ENCODE measurements at places on chromosomes 5 and 9.

GRCh38 chr9:124696101-124696500, 75.0 kb downstream of the NR6A1 start:
- no peak for DNase-seq

GRCh38 chr5:95735406-95735805, 4.3 kb downstream of the RHOBTB3 start:
- DNase-seq, result no peak

DNA sequence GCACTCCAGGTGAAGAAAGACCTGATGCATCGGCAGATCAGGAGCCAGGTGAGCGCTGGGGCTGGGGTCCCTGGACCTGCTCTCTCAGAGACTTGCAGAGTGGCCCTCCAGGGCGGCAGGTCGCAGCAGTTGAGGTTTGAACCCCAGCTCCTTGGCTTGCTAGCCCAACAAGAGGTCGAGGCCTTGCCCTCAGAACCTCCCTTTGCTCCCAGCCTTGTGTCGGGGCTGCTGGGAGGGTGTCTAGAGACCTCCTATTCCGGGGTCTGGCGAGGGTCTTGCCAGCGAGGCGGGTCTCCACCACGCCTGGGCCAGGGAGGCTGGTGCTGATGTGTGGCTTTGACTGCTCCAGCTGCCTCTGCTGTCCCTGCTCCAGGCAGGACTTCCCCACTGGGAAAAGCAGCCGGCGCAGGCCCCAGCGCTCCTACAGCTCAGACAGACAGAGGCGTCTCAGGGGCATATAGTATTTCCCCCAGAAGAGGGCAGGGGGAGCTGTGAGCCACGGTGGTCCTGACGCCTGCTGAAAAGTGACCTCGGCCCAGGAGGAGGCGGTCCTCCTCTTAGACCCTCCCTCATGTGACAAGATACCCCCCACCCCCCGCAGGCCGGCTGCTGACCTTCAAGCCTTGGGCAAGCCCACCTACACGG, 38.3 kb downstream of the LRSAM1 start:
- DNase-seq, result no peak

- DNase-seq, result no peak
Measured at GRCh38 chr5:154287136-154287535, 96.6 kb downstream of the GALNT10 start.

DNA sequence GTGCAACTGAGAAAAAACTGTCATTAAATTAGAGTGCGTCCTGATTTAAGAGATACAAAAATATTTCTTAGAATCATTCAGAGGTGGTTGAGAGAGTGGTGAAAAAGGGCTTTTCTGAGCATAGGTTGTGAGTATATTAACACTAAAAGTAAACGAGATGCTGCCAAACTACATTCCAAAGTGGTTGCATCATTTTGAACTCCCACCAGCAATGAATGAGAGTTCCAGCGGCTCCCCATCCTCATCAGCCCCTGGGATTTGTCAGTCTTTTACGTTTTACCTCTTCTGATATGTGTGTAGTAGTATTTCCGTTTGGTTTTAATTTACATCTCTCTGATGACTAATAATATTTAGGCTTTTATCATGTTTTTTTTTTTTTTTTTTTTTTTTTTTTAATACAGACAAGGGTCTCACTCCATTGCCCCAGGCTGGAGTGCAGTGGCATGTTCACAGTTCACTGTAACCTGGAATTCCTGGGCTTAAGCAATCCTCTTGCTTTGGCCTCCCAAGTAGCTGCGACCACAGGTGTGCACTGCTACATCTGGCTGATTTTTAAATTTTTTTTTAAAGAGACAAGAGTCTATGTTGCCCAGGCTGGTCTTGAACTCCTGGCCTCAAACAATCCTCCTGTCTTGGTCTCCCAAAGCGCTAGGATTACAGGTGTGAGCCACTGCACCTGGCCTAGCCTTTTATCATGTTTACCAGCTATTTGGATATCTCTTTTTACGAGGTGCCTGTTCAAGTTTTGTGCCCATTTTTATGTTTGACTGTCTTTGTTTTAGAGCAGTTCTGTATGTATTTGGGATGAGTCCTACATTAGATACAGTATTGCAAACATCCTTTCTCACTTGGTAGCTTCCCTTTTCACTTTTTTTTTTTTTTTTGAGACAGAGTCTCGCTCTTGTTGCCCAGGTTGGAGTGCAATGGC, 17.0 kb downstream of the PRRT1B start:
- no peak for DNase-seq

DNA sequence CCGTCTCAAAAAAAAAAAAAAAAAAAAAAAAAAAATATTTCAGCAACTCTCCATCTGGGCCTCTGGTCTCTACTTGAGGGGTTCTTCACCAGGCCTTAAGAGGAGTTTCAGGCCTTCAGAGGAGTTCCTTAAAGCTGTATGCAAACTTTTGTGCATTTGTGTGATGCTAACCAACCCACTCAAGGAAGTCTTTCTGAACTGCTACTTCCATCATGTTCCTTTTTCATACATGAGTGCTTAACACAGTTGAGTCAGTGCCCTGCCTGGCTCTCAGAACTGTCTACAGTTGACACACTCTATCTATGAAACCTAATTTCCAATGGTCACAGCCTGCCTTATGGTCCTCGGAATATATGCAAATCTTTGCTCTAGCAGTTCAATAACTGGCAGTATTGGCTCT, 146.5 kb downstream of the MEF2C start:
- no peak for DNase-seq

DNA sequence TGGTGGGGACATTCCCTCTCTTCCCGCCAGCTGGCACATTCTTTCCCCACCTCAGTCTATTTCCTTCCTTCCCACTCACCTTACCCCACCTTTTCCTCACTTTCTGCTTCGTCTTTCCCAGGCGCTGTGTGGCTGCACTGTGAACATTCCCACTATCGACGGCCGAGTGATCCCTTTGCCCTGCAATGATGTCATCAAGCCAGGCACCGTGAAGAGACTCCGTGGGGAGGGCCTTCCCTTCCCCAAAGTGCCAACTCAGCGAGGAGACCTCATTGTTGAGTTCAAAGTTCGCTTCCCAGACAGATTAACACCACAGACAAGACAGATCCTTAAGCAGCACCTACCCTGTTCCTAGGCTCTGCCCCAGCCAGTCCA, 7.3 kb downstream of the DNAJB5 start:
- no peak for DNase-seq

- DNase-seq, result no peak
Measured at GRCh38 chr9:122579874-122580273, 3.3 kb downstream of the OR1L8 start.

DNA sequence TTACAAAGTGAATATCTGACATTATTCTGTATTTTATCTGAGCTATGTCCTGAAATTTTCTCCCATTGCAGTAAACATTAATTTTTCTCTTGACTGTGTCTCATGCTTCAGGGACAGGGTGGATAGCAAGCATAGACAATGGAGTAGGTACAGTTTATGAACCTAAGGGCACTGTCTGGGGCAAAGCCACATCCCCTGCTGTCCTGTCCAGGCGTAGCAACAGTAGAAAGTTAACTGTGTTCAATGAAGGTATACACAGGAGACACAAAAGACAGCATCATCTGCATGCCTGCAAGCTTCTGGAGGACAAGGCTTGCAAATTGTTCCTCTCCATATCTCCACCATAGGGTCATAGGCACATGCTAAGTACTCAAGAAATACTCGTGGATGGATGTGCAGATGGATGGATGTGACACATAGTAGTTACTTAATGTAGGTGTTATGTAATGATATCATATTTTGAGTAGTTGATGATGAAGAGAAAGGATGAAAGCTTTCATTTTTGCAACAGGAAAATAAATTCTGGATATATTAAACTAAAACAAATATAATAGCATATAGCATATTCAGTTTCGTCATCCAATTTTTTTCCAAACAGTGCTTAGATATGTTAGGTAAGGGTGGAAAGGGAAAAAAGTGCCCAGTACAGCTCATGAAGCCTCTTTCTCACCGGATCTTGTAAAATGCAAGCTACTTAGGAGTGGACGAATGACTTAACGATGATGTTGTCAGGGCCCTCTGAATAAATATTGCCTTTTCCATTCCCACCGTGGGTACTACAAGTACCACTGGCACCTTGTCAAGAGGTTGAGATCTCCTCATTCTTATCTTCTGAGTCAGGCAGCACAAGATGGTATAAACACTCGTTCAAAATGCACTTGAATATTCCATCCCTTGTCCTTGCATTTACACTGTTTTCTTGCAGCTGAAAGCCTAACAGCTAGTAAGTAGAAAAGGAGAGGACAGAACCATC, 19.9 kb upstream of the ZSWIM6 start:
- no peak for DNase-seq

- DNase-seq, result no peak
Measured at GRCh38 chr5:107254214-107254901, 416.4 kb downstream of the EFNA5 start.

- DNase-seq, result no peak
Measured at GRCh38 chr9:14706530-14707140, 13.4 kb upstream of the ZDHHC21 start.

DNA sequence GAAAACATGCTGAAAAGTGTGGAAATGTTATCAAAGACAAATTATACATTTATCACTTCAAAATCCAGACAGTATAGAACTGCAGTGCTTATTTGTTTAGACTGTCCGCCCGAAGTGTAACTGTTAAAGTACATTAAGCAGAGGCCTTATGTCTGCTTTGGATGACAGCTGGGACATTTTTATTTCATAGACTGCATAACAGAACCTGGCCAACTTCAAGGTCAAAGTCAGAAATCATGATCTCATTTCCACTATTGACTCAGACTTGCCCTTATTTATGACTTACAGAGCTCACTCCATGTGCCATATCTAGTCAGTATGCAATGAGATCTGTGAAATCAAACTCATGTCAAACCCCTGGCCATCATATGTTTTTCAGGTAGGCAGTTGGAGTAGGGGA, 87.7 kb downstream of the RAB3C start:
- DNase-seq, result no peak

- peak; percentile 29 for DNase-seq
Measured at GRCh38 chr9:129176701-129177442, 1.2 kb downstream of the IER5L start.

- no peak for DNase-seq
Measured at GRCh38 chr9:76445976-76446375, 13.0 kb upstream of the GCNT1 start.

- no peak for DNase-seq
Measured at GRCh38 chr5:124712731-124713305, 33.6 kb downstream of the ZNF608 start.

- no peak for DNase-seq
Measured at GRCh38 chr5:164753434-164753833, 1248.0 kb downstream of the MAT2B start.

- DNase-seq, result no peak
Measured at GRCh38 chr9:136152543-136152866, 33.8 kb upstream of the TMEM250 start.

GRCh38 chr5:180283026-180283615, 8.8 kb downstream of the MAPK9 start:
- DNase-seq, result no peak

- DNase-seq, result no peak
Measured at GRCh38 chr9:121824651-121825030, 173.2 kb downstream of the DAB2IP start.

DNA sequence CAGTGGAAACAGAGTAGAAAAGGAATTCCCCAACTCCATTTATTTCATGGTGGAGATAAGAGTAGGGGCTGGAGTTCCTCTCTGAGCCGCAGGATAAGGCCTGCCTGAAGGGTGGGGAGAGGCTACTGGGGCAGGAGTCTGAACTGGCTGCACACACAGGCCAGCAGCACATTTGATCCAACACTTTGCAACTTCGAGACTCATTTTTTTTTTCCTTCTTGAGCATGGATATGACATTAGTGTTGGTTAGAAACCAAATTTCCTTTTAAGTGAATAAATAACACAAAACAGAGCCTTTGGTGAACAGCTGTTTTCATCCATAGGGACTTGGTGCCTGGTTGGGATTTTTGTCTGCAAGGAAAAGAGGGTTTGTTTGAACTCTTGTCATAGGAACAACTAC, 76.6 kb downstream of the RALGPS1 start:
- no peak for DNase-seq

DNA sequence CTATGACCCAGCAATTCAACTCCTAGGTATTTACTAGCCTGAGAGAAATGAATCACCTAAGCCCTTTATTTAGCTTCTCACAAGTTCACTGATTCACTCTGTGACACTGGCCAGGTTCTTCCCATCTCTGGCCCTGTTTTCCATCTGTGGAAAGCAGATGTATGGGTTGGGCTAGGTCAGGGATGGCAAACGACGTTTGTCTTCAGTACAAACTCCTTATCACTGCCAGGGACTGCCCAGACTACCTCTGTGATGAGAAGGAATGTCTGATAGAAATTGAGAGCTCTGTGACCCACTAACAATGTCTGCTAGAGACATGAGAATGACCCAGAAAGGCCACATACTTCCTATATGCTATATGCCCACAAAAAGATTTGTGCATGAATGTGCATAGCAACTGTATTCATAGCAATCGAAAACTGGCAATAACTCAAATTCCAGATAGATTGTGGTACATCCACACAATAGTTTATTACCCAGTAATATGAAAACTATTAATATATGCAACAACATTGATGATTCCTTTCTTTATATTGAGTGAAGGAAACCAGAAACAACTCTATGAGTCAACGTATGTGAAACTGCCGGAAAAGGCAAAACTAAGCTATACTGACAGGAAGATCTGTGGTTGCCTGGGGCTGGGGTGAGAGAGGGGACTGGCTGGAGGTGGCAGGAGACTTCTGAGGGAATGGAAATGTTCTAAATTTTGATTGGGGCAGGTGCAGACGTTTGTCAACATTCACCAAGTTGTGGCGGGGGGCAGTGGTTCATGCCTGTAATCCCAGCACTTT, 32.0 kb upstream of the ADAM19 start:
- no peak for DNase-seq

GRCh38 chr5:3179220-3179619, 416.4 kb upstream of the IRX1 start:
- no peak for DNase-seq

- no peak for DNase-seq
Measured at GRCh38 chr9:6512085-6512657, 99.2 kb downstream of the UHRF2 start.

GRCh38 chr5:2754581-2755075, 3.2 kb upstream of the IRX2 start:
- no peak for DNase-seq

- no peak for DNase-seq
Measured at GRCh38 chr9:112378328-112379176, 1.4 kb upstream of the HSDL2 start.

DNA sequence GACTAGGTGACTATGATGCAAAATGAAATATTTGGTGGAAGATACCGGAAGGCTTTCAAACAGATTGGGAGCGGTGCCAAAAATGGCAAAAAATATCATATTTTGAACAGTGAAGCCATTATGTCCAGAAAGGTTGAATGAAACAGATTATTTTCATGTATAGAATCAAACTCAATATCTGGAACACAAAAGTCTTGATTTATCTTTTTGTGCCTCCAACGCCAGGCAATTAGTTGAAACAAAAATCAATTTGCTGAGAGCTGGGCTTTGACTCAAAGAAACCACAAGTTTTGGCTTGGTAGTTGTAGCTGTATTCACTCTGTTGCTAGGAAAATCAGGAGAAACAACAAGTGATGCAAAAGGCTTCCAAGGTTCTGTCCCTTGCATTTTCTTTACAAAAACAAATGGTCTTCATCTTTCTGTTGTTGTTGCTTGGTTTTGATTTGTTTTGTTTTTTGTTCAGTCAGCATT, 421.7 kb upstream of the TYRP1 start:
- no peak for DNase-seq

GRCh38 chr9:81086416-81086815, 602.9 kb downstream of the TLE1 start:
- no peak for DNase-seq
